CD8-positive, alpha-beta memory T cell (primary cell): ENCODE measurements at places on chromosomes 5 and 9. TPM values are rescaled to one million over a fixed set of nuclear protein-coding genes. Genes with fewer than 3 reads are reported as not detected.
A peak's percentile ranks its signal among the peaks of the same experiment; 100 is the strongest.

TAF1L gene
- total RNA-seq: not detected

DNA sequence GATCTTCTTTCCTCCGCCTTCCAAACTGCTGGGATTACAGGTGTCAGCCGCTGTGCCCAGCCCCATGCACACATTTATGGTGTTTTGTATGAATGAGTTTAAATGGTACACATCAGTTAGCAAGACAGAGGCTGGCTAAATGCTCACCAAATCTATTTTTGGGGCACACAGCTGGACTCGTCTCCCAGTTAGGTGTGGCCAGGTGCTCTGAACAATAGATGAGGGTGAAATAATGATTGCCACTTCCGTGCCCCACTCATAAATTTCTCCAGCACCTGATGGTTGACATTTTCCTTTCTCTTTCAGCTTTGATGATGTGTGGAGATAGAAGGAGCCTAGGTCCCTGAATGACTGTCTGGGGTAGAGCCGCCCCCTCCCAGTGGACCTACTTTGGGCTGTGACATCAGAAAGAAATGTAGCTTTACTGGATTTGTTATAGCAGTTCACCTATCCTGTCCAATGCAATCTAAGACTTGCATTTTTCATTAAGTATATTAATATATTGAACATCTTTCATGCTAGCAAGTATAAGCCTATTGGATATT lies 8.6 kb upstream of the RAPGEF1 start:
- H3K27me3 ChIP-seq: no peaks in the 10 kb centered on the region
- H3K27ac ChIP-seq: no peak overlapping the region
- H3K36me3 ChIP-seq: no peaks in the 10 kb centered on the region
- H3K4me3 ChIP-seq: no peak overlapping the region

DNA sequence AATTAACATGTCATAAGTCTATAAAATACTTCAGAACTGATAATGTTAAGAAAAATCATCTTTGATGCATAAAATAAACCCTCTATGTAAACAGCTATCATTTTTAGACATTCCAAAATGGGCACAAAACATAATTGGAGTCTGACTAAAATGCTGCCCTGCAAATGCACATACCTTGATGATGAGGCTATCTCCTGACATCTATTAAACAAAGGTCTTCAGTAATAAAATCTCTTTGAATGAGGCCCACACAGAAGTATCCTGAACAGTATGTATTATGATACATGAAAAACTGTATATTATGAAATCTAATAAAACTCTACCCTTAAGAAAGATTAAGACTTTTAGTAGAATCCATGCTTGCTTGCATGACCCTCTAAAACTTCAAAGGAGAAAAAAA lies 66.1 kb downstream of the FBXL17 start:
- H3K27me3 ChIP-seq: no peaks in the 10 kb centered on the region
- H3K36me3 ChIP-seq: no peaks in the 10 kb centered on the region

CCDC183 gene
- total RNA-seq: not detected

DNA sequence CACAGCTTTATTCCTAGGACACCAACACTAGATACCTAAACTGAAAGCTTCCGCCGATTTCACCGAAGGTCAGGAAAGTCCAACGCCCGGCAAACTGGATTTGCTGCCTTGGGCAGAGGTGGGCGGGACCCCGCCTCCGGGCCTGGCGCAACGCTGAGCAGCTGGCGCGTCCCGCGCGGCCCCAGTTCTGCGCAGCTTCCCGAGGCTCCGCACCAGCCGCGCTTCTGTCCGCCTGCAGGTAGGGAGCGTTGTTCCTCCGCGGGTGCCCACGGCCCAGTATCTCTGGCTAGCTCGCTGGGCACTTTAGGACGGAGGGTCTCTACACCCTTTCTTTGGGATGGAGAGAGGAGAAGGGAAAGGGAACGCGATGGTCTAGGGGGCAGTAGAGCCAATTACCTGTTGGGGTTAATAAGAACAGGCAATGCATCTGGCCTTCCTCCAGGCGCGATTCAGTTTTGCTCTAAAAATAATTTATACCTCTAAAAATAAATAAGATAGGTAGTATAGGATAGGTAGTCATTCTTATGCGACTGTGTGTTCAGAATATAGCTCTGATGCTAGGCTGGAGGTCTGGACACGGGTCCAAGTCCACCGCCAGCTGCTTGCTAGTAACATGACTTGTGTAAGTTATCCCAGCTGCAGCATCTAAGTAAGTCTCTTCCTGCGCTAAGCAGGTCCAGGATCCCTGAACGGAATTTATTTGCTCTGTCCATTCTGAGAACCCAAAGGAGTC lies at the start of gene CD274:
TSS of gene CD274 (plus strand) at position 184 of the 733 bp plus-strand sequence. CDS start 5,572 bp downstream, outside the sequence.
- peak; percentile 66 for DNase-seq
- H3K4me3 ChIP-seq: peak within 1 kb of the TSS; percentile 88
- no peaks in the 10 kb centered on the region for H3K27me3 ChIP-seq

DNA sequence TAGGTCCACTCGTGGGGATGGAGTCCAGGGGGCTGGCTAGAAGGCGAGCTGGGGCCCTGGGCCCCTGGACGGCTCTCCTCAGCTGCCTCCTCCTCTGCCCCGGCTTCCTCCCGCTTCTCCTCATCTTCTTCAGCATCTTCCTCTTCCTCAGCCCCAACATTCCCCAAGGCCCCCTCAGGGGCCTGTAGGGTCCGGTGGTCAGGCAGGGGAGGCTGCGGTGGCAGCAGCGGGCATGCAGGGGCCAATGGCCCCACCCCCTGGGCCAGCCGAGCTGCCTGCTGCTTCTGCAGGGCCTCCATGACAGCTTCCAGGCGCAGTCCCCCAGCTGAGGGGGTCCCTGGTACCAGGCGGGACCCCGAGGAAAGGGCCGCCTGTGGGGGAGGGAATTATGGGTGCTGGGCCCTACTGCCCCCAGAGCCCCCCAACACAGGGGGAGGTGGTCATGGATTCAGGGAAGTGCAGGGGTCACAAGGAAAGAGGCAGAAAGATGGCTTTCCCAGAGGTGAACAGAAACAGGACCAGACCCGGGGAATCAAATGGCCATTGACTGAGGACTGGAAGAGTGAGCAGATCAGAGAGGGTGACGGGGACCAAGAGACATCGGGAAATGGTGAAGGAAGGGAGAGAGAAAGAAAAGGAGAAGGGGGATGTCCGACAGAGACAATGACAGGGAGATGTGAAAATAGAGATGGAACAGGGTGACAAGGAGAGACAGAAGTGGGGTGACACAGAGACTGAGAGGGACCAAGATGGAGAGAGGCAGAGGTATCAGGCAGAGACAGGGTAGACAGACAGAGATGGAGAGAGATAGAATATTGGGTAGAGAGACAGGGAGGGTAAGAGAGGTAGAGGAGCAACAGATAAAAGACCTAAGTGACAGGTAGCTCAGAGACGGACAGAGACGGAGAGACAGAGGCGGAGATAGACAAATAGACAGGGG lies 880 bp downstream of the ARID3C start:
- no peaks in the 10 kb centered on the region for H3K36me3 ChIP-seq
- H3K27me3 ChIP-seq: peaks cover 49% of the 10 kb centered on the region
- H3K27ac ChIP-seq: no peak overlapping the region
- peak overlapping the region; percentile 45 for H3K4me3 ChIP-seq

GRCh38 chr5:109373932-109374331 lies 35.8 kb downstream of the PJA2 start:
- no peak overlapping the region for H3K4me3 ChIP-seq
- H3K4me1 ChIP-seq: peaks cover 16% of the 10 kb centered on the region
- DNase-seq: no peak
- H3K27me3 ChIP-seq: no peaks in the 10 kb centered on the region
- peaks cover 5% of the 10 kb centered on the region for H3K36me3 ChIP-seq

DNA sequence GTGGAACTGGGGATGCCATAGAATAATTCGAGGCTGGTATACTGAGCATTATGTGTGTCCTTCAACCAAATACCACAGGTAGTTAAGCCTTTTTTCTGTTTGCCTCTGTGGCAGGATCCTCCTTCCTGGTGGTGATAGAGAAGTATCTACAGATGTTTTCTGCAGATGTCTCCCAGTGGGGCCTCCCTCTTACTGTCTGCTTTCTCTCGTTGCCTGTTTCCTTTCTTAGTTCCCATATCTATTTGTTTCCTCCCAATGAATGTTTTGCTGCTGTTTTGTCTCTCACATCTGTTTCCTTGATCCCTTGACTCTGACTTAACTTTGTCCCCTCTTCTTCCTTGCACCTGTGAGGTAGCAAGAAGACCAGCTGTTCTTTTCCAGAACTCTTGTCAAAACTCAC lies 130.9 kb upstream of the NUDT12 start:
- H3K4me3 ChIP-seq: no peak overlapping the region
- no peak for DNase-seq
- H3K36me3 ChIP-seq: no peaks in the 10 kb centered on the region
- H3K27me3 ChIP-seq: no peaks in the 10 kb centered on the region

- DNase-seq: peak; percentile 41
- H3K36me3 ChIP-seq: no peaks in the 10 kb centered on the region
- H3K27ac ChIP-seq: peak overlapping the region; percentile 70
- H3K27me3 ChIP-seq: no peaks in the 10 kb centered on the region
- H3K4me1 ChIP-seq: peaks cover 96% of the 10 kb centered on the region
These were observed 68.2 kb upstream of the TNFAIP8 start for GRCh38 chr5:119287547-119288111.

DNA sequence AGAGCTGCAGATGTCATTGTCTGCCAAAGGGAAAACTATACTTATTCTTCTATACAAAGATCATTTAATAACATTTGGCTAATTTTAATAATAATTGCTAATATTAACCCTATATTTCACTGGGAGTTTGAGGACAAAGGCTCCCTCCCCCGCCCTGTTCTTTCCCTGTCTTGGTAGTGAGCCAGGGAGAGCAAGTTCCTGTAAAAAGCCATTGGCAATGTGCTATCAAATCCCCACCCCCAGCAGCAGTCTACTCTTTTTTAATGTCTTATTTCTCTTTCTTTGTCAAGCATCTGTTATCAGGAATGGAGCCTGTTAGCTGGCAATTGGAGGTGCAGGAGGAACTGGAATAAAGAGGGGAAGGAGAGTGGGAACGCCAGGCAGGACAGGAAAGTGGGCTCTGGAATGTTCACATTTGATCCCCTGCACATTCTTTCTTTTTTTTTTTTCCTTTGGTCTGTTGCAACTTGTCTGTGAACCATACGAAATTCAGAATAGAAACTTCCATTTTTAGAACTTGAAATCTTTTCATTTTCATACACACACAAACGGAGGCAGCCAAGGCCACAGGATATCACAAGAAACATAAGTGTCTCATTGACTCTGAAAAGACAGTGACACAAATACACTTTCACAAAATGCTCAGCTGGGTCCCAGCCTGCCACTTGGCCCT lies 664.8 kb upstream of the ZNF608 start:
- H3K4me3 ChIP-seq: no peak overlapping the region
- no peak overlapping the region for H3K27ac ChIP-seq
- no peaks in the 10 kb centered on the region for H3K27me3 ChIP-seq
- no peaks in the 10 kb centered on the region for H3K36me3 ChIP-seq

GPSM1 gene
- total RNA-seq: 6.8 TPM

SRD5A1 gene
- 16.2 TPM for total RNA-seq

DNA sequence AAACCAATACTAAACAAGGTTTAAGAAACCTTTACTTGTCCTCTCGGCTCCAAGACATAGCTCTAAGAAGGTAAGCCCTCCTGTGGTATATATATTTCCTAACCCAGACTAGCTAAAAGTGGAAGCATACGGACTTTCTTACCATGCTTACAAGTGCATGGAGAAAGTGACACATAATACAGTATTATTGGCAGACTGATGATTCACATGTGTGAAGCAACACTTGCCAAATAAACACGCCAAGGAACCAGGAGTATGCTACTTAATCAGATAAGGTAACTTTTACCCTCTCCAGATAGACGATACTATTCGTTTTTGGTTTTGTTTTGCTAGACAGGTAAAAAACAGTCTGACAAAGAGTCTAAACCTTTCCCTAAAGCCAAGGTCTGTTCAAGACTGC lies 264.1 kb downstream of the MLLT3 start:
- H3K4me3 ChIP-seq: no peak overlapping the region
- no peaks in the 10 kb centered on the region for H3K27me3 ChIP-seq
- no peaks in the 10 kb centered on the region for H3K36me3 ChIP-seq
- peaks cover 41% of the 10 kb centered on the region for H3K4me1 ChIP-seq
- DNase-seq: no peak
- no peak overlapping the region for H3K27ac ChIP-seq

DNA sequence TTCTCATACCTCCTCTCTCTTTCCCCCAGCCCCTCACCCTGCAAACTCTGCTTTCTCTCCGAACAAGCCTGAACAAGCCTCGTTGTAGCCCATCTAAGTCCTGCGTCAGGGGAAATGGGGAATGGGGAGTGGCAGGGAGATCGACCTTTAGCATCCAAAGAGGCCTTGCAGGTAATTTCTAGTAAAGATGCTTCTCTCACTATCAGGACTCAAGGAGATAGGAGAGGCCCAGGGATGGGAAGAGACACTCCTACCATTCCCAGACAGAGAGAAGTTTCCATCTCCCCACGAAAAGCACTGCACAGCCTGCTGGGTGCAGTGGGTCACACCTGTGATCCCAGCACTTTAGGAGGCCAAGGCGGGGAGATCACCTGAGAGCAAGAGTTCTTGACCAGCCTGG lies 44.4 kb upstream of the CTNNA1 start:
- no peak overlapping the region for H3K4me3 ChIP-seq
- H3K27ac ChIP-seq: no peak overlapping the region
- H3K36me3 ChIP-seq: no peaks in the 10 kb centered on the region
- H3K4me1 ChIP-seq: no peaks in the 10 kb centered on the region
- DNase-seq: no peak

- peaks cover 21% of the 10 kb centered on the region for H3K27me3 ChIP-seq
- no peak for DNase-seq
- no peak overlapping the region for H3K27ac ChIP-seq
- no peaks in the 10 kb centered on the region for H3K36me3 ChIP-seq
- peaks cover 18% of the 10 kb centered on the region for H3K4me1 ChIP-seq
These were observed 843 bp downstream of the BSPRY start for GRCh38 chr9:113350107-113350661.

- no peaks in the 10 kb centered on the region for H3K27me3 ChIP-seq
- no peak overlapping the region for H3K27ac ChIP-seq
- H3K4me1 ChIP-seq: peaks cover 35% of the 10 kb centered on the region
- no peak for DNase-seq
- H3K4me3 ChIP-seq: no peak overlapping the region
- H3K36me3 ChIP-seq: no peaks in the 10 kb centered on the region
These were observed 557 bp upstream of the IL3 start for GRCh38 chr5:132059696-132060500.

GRCh38 chr5:944992-945685 lies 52.5 kb downstream of the TRIP13 start:
- H3K27ac ChIP-seq: no peak overlapping the region
- no peak for DNase-seq
- no peaks in the 10 kb centered on the region for H3K36me3 ChIP-seq
- H3K27me3 ChIP-seq: peaks cover 13% of the 10 kb centered on the region
- H3K4me3 ChIP-seq: no peak overlapping the region

LHX6 gene
- total RNA-seq: not detected

RNF183 gene
- total RNA-seq: not detected
